ENCODE measurements at places on chromosomes 6 and 20.
A peak's percentile ranks its signal among the peaks of the same experiment; 100 is the strongest.

- no peak for DNase-seq
Observed at GRCh38 chr20:46619445-46619844, 31.8 kb downstream of the SLC13A3 start.

GRCh38 chr6:11172501-11173327 is 59.8 kb downstream of the NEDD9 start:
- DNase-seq: peak; percentile 47

GRCh38 chr20:61056116-61056515 is 195.9 kb upstream of the CDH4 start:
- no peak for DNase-seq

GRCh38 chr6:20269181-20269580 is 56.9 kb upstream of the MBOAT1 start:
- no peak for DNase-seq

- DNase-seq: no peak
Observed at GRCh38 chr6:119077643-119078375, 655 bp downstream of the FAM184A start.

- peak; percentile 52 for DNase-seq
Observed at GRCh38 chr20:45322952-45323383, 14.9 kb upstream of the MATN4 start.

DNA sequence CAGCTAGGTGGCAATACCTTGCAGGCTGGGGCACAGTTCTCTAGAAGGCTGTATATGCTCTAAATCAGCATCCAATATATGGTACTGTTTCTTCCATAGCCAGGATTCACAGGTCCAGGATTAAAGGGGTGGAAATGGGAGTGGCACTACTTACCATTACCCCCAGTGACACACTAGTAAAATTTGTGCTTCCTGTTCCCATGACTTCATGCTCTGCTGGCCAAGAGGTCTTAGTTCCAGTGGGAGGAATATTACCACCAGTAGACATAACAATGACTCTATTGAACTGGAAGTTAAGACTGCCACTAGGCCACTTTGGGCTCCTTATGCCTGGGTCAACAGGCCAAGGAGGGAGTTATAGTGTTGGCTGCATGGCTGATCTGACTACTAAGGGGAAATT is 174.3 kb upstream of the TNFAIP3 start:
- DNase-seq: no peak

GRCh38 chr6:71410164-71410566 is 121.6 kb downstream of the OGFRL1 start:
- DNase-seq: no peak

GRCh38 chr6:1487239-1487638 is 97.9 kb downstream of the FOXF2 start:
- no peak for DNase-seq

DNA sequence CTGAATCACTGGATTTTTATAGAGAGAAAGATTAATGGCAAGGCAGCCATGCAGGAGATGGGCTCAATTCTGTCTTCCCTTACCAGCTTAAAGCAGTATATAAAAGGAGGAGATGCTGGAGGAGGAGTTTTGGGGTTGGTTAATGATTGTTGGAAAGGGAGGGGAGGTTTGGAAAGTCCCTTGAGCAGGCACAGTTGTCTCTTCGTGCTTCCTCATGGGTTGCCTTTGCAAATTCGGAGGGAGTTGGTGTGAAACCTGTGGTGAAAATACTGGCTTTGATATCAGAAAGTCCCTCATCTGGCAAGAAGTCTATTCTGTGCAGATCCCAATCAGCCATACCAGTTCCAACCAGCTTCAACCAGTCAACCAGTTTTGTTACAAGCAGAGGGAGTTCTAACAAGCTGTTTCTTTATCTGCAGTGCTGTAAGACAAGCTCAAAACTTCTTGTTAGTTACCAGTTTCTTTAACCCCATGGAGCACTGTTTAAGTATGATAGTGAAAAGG is 107.0 kb downstream of the HIVEP1 start:
- DNase-seq: peak; percentile 39

- no peak for DNase-seq
Observed at GRCh38 chr6:80143419-80143937, 37.0 kb downstream of the BCKDHB start.

GRCh38 chr20:24405810-24406209 is 63.6 kb upstream of the SYNDIG1 start:
- DNase-seq: no peak

DNA sequence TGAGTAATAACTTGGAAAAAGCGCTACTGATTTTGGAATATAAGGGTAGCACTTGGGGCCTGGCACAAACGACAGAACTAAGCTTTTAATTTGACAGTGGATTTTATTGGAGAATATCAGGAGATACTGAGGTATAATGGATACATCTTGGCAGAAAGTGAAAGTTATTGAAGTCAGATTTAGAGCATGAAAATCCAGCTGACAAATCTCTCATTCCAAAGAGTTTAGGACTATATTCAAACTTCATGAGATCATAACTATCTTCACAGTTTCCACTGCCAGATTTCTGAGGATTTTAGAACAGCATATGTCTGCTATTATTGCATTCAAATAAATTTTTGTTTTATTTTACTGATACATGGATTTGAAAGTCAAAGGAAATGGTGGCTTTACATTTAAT is 132.3 kb upstream of the THEMIS start:
- DNase-seq: no peak

DNA sequence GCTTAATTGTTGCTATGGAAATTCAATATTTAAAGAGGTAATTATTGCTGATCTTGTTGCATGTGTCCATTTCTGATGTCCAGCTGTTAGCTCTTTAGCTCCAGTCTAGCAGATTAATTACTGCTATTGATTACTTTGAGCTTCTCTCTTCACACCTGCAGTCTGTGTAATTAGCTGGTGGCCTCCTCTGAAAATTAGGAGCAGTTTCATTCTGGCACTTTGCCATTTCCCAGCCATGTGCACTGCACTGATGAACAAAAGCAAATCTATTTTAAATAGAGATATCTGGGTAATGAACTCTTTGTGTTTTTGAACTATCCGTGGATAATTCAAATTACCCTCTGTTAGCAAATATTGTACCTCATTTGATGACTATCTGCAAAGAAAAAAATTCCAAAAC is 275.9 kb downstream of the RNF144B start:
- DNase-seq: no peak

- no peak for DNase-seq
Observed at GRCh38 chr6:19317431-19317986, 519.7 kb upstream of the ID4 start.

DNA sequence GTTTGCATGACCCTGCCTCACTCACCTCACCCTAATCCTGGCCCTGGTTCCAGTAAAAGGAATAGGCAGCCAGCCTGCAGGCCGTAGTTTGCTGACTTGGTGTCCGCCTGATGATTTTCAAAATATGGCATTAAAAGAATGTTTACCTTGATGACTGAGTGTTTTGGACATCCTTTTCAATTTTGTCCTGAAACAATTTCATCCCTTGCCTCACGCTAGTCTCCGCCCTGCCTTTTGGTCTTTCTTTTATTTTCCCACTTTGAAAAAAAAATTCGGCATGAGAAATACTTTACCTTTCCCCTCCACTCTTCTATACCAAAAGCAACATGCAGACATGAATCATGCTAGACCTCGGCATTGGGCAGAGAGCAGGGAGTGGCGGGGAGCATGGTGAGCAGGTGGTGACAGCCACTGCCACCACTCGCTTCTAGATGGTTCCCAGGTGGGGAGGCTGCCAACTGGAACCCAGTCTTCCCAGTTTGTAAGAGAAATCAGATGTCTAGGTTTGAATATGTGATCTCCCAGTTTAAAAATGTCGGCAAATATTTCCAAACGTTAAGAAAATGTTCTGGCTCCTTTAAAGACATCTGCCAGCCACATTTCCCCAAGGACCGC is 9.4 kb downstream of the CD40 start:
- no peak for DNase-seq

DNA sequence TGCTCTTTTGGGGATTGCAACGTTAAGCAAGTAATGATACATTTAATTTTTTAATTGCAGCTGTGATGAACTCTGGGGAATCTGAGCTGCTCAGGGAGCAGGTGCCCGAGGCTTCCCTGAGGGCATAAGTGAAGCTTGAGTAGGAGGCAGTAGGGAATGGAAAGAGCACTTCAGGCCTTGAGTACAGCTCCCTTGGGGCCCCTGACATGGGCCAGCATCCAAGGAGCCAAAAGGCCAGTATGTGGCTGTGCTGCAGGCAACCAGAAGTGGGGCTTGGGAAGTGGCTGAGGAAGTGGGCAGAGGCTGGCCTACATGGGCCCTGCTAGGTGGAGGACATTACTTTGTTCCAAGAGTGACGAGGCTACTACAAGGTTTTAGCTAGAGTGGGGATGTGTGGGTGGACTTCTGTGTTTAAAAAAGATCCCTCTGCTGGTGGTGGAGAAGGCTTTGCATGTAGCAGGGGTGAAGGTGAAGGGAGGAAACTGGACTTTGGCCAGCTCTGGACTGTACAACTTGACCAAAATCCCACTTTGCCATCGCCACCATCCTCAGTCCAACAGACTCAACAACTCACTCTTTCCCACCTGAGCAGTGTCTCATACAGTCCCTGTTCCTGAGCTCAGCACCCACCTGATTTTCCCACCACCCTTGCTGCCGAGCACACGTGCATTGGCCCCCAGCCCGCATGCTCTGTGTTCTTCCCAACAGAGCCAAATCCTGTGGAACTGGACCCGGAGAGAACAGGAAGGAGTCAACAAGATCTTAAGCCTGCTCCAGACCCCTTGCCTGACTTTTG is 10.9 kb upstream of the ZNF831 start:
- no peak for DNase-seq

GRCh38 chr6:84340422-84340821 is 113.0 kb upstream of the CEP162 start:
- DNase-seq: no peak

- no peak for DNase-seq
Observed at GRCh38 chr20:57190536-57191264, 75.7 kb downstream of the BMP7 start.

DNA sequence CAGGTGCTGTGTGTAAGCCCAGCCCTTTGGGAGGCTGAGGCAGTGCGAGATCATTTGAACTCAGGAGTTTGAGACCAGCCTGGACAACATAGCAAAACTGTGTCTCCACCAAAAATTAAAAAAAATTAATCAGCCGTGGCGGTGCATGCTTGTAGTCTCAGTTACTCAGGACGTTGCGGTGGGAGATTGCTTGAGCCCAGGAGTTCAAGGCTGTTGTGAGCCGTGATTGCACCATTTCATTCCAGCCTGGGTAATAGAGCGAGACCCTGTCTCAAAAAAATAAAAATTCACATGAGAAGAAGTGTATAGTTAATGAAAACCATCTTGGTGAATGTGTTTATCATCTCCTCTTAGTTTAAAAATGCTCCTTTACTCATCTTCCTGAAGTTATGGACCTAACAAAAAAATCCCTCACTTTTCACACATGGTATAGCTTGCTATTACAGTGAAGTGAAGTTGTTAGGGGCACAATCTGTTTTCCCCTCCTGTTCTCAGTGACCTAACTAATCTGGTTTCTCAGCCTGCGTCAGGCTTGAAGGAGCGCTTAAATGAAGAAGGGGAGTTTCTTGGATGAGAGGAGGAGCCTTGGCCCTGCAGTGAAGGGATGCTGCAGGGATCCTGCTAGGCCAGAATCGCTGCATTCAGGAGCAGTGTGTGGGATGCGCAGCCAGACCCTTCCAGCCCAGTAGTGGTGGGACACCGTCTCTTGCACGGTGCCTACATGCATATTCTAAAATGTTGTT is 45.3 kb downstream of the JARID2 start:
- no peak for DNase-seq

DNA sequence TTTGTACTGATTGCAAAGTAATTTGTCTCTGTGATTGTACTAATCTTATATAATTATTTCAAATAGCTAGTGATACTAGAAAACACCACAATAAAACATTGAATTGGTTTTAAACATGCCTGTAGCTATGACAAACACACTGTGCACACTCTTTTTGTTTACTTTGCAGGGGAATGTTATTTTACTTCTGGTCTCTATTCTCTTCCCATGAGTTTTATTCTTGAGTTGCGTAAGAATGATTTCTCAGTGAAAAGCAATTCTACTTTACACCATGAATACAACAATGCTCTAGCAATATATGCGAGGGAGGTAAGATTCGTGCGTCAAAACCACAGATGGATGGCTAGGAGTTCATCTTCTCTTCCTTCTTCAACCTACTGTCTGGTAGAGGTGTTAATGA is 68.4 kb upstream of the PHACTR1 start:
- DNase-seq: no peak

- DNase-seq: no peak
Observed at GRCh38 chr6:147285087-147285855, 81.1 kb downstream of the STXBP5 start.

DNA sequence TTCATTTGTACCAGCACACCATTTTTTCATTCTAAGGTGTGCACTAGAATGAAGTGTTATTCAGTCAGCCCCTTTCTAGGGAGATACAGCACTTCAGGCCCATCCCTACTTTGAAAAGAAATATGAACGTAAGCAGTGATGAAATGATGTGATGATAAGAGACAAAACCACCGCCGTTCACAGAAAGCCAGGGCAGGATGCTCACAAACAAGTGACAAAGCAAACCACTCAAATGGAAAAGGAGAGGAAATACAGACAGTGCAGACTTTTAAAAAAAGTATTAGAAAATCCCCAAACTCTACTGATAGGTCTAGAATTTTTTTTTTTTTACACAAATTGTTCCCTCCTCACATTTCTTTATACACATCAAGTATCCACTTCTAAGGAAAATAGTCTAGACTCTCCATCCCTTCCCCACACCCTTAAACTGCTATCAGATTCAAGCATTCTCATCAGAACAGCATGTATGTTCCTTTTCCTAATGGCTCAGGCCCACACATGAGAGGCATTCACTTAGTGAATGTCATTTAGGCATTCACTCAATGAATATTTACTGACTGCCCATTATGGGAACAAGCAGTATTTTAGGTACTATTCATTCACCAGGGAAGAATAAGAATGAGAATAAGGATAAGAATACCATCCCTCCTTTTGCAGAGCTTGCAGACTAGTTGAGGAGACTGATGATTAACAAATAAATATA is 243.5 kb downstream of the GMPR start:
- DNase-seq: no peak

DNA sequence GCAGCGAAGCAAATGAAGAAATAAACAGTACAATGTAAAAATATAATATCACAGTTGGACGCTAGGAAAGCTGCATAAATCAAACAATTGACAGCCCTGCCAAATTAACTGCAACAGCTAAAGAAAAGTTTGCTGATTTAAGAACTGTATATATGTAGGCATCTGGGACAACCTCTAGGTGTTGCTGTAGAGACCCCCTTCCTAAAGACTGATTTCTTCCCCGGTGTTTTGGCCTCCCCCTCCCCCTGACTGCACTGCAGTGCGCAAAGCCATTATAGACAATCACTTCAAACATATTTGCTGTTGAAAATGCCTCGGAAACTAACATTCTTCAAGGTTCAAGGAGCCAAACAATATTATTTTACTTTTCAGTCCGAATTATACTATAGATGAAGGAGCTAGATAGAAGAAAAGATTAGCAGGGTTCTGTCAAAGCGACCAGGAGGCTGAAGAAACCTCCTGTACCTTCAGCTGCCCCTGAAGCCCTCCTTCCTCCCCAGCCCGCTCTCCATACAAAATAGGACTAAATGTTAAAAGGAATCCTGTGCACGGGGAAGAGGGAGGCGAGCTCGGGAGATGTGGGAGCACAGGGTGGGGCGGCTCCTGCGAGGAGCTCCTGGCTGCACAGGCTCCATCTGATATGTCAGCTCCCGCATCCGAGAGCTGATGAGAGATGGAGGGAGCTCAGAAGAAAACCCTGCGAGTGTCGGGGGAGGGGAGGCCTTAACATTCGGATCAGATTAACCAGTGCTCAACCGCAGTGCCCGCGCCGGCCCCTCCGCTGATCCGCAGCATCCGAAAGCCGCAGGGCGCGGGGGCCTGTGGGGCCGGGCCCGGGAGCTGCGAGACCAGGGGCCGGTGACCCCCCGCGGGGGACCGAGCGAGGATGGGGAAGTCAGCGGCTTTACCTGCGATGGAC is 822 bp downstream of the ELOVL4 start:
- peak; percentile 1 for DNase-seq
